ENCODE measurements at places on chromosomes 5 and 9.

DNA sequence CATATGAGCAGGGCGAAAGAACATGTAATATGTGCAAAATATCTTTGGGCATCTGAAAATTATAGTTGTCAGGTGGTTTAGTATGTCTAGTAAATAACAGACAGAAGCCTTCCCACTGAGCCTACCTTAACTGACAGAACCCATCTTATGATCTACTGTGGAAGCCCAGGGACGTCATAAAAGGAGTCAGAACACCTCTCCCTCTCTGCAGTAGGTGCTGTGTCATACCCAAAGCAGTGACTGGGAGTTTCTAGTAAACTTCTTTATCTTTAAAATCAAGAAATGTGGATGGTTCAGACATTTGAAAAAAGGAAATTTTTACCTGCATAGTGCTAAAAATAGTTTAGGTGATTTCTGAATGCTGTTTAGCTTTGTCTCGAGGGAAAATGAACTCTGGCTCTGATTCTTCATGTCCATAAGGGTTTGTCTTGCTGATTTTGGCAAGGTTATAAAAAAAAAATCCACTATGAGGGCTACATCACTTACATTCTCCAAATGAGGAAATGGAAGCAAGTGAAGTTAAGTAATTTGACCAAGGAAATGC is 104.0 kb downstream of the NUDT12 start:
- H3K4me1 ChIP-seq, result no peaks in the 10 kb centered on the region
- no peak for DNase-seq
- no peaks in the 10 kb centered on the region for H3K36me3 ChIP-seq
- H3K4me3 ChIP-seq, result no peak overlapping the region
- peaks cover 11% of the 10 kb centered on the region for H3K27me3 ChIP-seq
- no peak overlapping the region for H3K27ac ChIP-seq

DNA sequence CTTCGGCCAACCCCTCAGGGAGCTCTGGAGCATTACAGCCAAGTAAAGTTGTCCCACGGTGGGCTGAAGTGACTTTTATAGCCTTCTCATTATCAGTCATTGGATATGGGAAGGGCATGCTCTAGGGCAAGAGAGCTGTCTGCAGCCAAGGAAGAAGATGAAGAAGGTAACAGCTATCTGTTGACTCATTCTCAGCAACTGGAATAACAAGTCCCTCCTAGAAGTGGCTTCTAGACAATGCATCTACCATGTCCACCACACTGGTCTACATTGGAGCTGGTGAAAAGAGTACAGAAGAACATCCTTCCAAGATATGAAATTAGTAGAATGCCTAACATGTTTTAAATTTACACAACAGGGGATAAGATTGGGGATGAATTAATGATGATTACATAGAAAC is 524.2 kb downstream of the ACTL7B start:
- H3K27ac ChIP-seq, result no peak overlapping the region
- no peaks in the 10 kb centered on the region for H3K36me3 ChIP-seq
- no peaks in the 10 kb centered on the region for H3K27me3 ChIP-seq

GRCh38 chr9:136075881-136076678 is 19.0 kb downstream of the NACC2 start:
- H3K27me3 ChIP-seq, result no peaks in the 10 kb centered on the region
- H3K27ac ChIP-seq, result no peak overlapping the region
- DNase-seq, result peak; percentile 49
- peaks cover 11% of the 10 kb centered on the region for H3K4me1 ChIP-seq
- H3K36me3 ChIP-seq, result no peaks in the 10 kb centered on the region
- peak overlapping the region; percentile 42 for H3K4me3 ChIP-seq

- H3K4me3 ChIP-seq, result peak overlapping the region; percentile 73
- no peaks in the 10 kb centered on the region for H3K27me3 ChIP-seq
- peak overlapping the region; percentile 41 for H3K27ac ChIP-seq
- DNase-seq, result peak; percentile 61
- H3K4me1 ChIP-seq, result peaks cover 33% of the 10 kb centered on the region
- H3K36me3 ChIP-seq, result peaks cover 3% of the 10 kb centered on the region
Measured at GRCh38 chr5:141512911-141513626, 24.2 kb downstream of the PCDHGC5 start.

GRCh38 chr5:142210864-142211412 is 102.4 kb downstream of the NDFIP1 start:
- no peaks in the 10 kb centered on the region for H3K27me3 ChIP-seq
- no peak overlapping the region for H3K27ac ChIP-seq
- no peak overlapping the region for H3K4me3 ChIP-seq
- no peak for DNase-seq
- no peaks in the 10 kb centered on the region for H3K36me3 ChIP-seq

DNA sequence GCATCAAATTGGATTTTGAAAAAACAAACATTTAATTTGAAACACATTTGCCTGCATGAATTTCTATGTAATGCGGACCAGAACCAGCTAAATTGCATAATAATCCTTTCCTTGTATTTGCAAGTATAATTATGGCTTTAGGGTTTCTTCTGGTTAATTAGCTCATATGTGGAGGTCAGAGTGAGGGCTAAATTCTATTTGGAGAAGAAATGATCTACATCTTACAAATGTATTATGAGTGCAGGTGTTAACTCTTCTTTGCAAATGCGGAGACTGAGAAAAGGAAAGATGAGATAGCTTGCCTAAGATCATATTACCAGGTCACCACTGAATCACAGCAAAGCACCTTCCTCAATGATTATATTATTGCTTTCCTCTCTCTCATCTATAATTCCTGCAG is 194.7 kb downstream of the CDH9 start:
- H3K4me3 ChIP-seq, result no peak overlapping the region
- DNase-seq, result no peak
- no peaks in the 10 kb centered on the region for H3K4me1 ChIP-seq
- no peaks in the 10 kb centered on the region for H3K27me3 ChIP-seq
- no peaks in the 10 kb centered on the region for H3K36me3 ChIP-seq
- no peak overlapping the region for H3K27ac ChIP-seq

DNA sequence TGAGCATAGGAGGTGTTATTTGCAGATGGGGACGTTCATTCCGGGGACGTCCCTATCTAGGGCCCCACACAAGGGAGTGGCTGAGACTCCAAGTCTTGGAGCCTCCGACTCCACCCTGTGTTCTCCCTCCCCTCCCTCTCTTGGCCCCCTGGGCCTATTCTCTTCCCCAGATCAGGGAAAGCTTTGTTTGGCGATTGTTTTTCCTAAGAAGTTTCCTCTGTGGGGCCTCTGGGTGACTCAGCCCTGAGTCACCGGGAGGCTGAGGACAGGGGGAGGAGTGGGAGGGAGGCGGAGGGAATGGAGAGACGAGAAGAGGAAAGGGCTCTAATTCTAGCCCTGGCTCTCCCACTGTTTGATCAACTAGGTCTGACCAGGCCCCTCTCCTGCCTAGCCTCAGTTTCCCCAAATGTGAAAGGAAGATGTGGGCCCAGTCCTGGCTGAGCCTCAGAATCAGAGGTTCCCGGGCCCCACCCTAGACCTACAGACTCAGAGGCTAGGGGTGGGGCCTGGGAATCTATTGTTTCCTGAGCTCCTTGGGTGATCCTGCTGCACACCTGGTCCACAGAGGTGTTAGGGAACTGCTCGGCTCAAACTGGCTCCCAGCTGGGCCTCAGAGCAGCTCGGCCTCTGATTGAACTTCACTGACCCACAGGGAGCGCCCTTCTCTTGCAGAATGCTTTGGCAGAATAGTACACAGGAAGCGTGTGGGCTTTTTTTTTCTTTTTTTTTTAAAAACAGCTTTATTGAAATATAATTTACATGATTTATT is 19.2 kb downstream of the GSN start:
- no peak overlapping the region for H3K4me3 ChIP-seq
- H3K36me3 ChIP-seq, result no peaks in the 10 kb centered on the region
- DNase-seq, result peak; percentile 23
- no peaks in the 10 kb centered on the region for H3K27me3 ChIP-seq

GRCh38 chr5:16585041-16585667 is 31.6 kb downstream of the RETREG1 start:
- H3K4me3 ChIP-seq, result no peak overlapping the region
- H3K27ac ChIP-seq, result no peak overlapping the region
- H3K36me3 ChIP-seq, result peaks cover 24% of the 10 kb centered on the region
- peaks cover 24% of the 10 kb centered on the region for H3K4me1 ChIP-seq

GRCh38 chr5:15702102-15702501 is 202.1 kb downstream of the FBXL7 start:
- no peak overlapping the region for H3K4me3 ChIP-seq
- H3K27me3 ChIP-seq, result no peaks in the 10 kb centered on the region
- H3K36me3 ChIP-seq, result no peaks in the 10 kb centered on the region
- H3K27ac ChIP-seq, result no peak overlapping the region
- H3K4me1 ChIP-seq, result no peaks in the 10 kb centered on the region

GRCh38 chr5:139262742-139263445 is 30.6 kb upstream of the MATR3 start:
- no peaks in the 10 kb centered on the region for H3K27me3 ChIP-seq
- no peak overlapping the region for H3K27ac ChIP-seq
- H3K4me1 ChIP-seq, result peaks cover 2% of the 10 kb centered on the region
- no peak overlapping the region for H3K4me3 ChIP-seq
- DNase-seq, result peak; percentile 86
- H3K36me3 ChIP-seq, result no peaks in the 10 kb centered on the region

DNA sequence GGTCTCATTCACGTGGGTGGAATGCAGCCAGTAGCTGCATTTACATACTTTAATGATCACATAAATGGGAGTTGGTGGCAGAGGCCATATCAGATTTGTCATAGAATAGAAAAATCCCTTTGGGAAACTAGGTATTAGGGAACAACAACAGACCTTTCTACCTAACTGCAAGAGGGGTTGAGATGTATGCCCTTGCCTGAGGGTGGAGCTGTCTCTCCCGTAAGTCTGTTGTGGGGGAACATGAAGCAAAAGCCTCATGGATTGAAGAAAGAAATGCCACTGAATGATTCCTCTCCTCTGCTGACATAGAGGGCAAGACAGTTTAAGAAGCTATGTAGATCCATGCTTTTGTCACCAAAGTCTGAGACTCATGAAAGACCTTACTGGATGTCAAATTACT is 461.3 kb downstream of the SPOCK1 start:
- no peaks in the 10 kb centered on the region for H3K36me3 ChIP-seq
- no peak for DNase-seq
- no peak overlapping the region for H3K27ac ChIP-seq
- no peaks in the 10 kb centered on the region for H3K4me1 ChIP-seq

GRCh38 chr9:123368023-123368422 is 12.0 kb downstream of the CRB2 start:
- peaks cover 4% of the 10 kb centered on the region for H3K4me1 ChIP-seq
- H3K27me3 ChIP-seq, result peaks cover 31% of the 10 kb centered on the region
- no peak overlapping the region for H3K4me3 ChIP-seq

- no peak for DNase-seq
- no peak overlapping the region for H3K4me3 ChIP-seq
- H3K36me3 ChIP-seq, result no peaks in the 10 kb centered on the region
- H3K27me3 ChIP-seq, result peaks cover 3% of the 10 kb centered on the region
Measured at GRCh38 chr5:7629561-7629960, 221.4 kb downstream of the CFAP90 start.

DNA sequence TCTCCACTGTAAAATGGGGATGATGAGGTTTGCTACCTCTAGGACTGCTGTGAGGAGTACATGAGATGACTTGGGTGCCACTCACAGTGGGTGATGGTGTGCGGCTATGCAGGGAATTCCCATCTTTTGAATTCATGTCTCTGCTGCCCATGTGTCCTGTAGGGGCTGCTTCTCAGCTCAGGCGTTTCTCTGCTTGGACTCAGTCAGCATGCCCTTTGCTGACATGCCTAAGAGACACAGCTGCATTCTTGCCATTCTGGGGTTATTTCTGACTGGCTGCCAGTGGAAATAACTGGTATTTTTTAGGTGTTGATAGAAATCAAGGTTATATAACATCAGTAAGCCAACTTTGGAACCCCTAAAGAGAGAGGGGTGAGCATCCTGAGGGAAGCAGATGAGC is 24.3 kb upstream of the XPA start:
- H3K4me1 ChIP-seq, result no peaks in the 10 kb centered on the region
- peaks cover 6% of the 10 kb centered on the region for H3K27me3 ChIP-seq
- no peak overlapping the region for H3K4me3 ChIP-seq
- DNase-seq, result no peak
- H3K27ac ChIP-seq, result no peak overlapping the region

DNA sequence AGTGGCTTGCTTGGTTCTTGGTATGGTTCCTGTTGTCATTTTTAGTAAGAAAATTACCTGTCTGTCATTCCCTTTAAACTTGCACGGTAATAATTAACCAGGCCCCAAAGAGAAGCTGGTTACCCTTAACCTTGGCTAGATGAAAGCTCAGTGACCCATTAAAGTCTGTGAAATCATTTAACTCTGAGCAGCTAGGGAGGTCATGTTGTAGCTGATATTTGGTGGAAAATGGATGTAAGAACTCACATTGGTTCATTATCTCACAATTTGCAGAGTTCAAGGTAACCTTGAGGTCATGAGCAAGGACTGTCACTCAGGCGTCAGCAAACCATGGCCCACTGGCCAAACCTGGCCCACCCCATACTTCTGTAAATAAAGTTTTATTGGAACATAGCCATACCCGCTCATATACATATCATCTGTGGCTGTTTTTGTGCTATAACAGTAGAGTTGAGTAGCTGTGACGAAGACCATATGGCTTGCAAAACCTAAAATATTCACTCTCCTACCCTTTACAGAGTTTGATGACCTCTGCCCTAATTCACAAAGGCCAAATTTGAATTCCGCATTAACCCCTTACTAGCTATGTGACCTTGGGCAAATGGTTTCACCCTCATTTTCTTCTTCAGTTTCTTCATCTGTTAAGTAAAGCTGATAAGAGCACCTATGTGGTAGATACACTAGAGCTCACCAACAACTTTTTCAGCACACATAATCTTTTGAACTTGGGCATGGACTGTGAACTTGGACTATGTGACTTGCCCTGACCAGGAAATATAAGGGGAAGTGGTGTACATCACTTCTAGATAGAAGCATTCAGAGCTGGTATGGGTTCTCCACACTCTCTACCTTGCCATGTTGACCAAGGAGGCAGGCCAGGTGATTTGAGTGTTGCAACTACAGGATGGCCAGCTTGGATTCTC is 61.5 kb upstream of the CPEB4 start:
- no peaks in the 10 kb centered on the region for H3K4me1 ChIP-seq
- no peak overlapping the region for H3K4me3 ChIP-seq
- no peak for DNase-seq
- no peaks in the 10 kb centered on the region for H3K27me3 ChIP-seq

DNA sequence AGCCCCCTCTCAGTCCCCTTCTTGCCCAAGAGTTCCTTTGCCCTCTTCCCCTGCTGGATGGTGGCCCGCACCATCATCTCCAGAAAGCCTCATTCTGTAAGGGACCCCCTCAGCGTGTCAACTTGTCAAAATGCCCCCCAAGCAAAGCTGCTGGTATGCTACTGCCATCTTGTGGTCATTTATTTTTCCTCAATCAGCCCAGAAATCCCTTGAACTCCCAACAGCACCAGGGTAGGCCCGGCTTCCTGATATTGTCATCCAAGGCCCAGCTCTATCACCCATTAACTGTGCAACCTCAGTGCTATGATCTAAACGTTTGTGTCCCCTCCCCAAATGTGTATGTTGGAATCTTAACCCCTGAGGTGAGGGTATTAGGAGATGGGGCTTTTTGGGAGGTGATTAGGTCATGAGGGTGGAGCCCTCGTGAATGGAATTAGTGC is 53.2 kb upstream of the FBXW11 start:
- no peak overlapping the region for H3K27ac ChIP-seq
- H3K36me3 ChIP-seq, result peaks cover 28% of the 10 kb centered on the region
- H3K4me1 ChIP-seq, result peaks cover 7% of the 10 kb centered on the region
- DNase-seq, result no peak
- no peaks in the 10 kb centered on the region for H3K27me3 ChIP-seq

GRCh38 chr5:80540691-80541090 is 29.4 kb downstream of the ANKRD34B start:
- H3K27ac ChIP-seq, result no peak overlapping the region
- H3K4me3 ChIP-seq, result no peak overlapping the region
- peaks cover 11% of the 10 kb centered on the region for H3K4me1 ChIP-seq
- DNase-seq, result no peak
- no peaks in the 10 kb centered on the region for H3K36me3 ChIP-seq

GRCh38 chr5:180233729-180234128 is 24.7 kb upstream of the RASGEF1C start:
- H3K4me3 ChIP-seq, result no peak overlapping the region
- no peak overlapping the region for H3K27ac ChIP-seq
- no peaks in the 10 kb centered on the region for H3K27me3 ChIP-seq
- no peaks in the 10 kb centered on the region for H3K4me1 ChIP-seq
- DNase-seq, result no peak

All from activated naive CD4-positive, alpha-beta T cell treated with anti-CD3 and anti-CD28 coated beads for 36 hours (primary cell).